ENCODE measurements at places on chromosomes 6 and 20.

DNA sequence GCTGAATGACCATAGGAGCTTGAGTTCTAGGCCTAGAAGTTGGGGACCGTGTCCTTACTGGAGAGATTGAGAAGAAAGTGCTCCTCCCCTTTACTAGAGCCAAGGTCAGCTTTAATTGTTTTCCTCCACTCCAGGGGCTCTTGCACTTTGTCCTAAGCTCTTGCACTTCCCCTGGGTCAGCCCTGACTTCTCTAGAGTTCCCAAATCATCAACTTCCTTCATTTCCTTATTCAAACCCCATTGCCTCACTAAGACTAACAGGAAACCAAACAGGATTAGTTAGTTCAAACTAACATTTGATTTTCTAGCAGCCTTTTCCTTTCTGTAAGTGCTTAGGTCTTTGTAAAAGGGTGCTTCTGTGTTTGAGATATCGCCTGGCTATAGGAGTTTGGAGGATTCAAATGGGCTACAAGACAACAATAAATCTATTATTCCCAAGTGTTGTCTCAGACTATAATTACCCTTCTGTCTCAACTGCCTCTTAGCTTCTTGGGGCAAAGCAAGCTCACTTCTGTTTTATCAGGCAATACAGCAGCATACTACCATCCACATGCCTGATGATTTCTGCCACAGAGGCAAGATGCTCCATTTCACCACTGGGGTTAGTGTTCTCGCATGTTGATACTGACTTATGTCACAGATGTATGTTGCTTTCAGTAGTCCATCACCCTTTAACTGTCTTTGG, 12.8 kb upstream of the DTNBP1 start:
- DNase-seq: no peak

DNA sequence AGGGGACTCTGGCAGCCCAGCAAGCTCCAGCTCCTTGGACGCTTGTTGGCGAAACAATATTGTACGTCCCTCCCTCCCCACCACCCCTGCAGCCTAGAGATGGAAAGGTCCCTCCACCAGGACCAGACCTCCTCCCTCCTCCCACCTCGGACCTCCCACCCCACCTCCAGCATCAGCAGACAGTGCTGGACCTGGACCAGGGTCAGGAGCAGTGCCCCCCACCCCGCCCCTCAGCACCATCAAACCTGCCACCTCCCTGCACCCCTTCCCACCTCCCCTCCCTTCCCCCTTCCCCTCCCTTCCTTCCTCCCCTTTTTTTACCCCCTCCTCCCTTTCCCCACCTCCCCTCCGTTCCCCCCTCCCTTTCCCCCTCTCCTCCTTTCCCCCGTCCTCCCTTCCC, 98.4 kb downstream of the TAF4 start:
- no peak for DNase-seq

GRCh38 chr6:161029195-161029809, 37.7 kb downstream of the MAP3K4 start:
- no peak for DNase-seq

DNA sequence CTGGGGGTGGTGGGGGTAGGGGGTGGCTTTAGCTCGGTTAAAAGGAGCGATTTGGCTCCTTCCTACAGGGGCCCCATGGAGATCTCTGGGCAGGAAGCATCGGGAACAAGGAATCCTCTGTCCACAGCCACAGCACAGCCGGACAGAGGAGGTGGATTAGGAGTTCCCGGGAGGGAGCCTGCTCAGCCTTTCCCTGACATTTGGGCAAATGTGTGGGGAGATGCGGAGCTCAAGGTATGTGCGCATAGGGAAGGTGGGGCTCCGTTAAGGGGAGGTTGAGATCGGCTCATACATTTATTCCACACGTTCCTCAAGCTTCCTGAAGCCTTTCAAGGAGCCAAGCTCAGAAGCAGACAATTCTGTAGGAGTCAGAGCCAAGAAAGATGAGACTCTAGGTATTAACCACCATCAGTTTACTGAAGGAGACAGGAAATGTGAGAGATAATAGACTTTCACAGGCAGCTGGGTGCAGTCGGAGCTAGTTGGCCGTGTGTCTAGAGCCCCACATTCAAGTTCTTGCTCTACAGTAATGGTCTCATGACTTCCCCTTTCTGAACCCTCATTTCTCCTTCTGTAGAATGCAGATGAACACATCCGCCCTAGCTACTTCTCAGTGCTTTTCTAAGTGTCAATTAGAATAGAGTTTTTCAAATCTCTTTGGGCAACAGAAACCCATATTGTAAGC, 40.8 kb upstream of the EPB41L1 start:
- DNase-seq: no peak

- no peak for DNase-seq
These were observed 31.2 kb downstream of the CITED2 start for GRCh38 chr6:139343052-139343750.

- DNase-seq: no peak
These were observed 280.3 kb downstream of the CDC5L start for GRCh38 chr6:44667668-44668390.

- DNase-seq: no peak
These were observed 35.8 kb downstream of the PDSS2 start for GRCh38 chr6:107423474-107423990.

- no peak for DNase-seq
These were observed 7.1 kb upstream of the ABHD16B start for GRCh38 chr20:63854069-63854765.

- DNase-seq: peak; percentile 40
These were observed at the start of gene ITPA for GRCh38 chr20:3209257-3209945. Gene ITPA (plus strand): TSS chr20:3209498. CDS start chr20:3209552, 54 bp downstream.

GRCh38 chr6:160088784-160089533, 32.7 kb upstream of the SLC22A1 start:
- DNase-seq: no peak

DNA sequence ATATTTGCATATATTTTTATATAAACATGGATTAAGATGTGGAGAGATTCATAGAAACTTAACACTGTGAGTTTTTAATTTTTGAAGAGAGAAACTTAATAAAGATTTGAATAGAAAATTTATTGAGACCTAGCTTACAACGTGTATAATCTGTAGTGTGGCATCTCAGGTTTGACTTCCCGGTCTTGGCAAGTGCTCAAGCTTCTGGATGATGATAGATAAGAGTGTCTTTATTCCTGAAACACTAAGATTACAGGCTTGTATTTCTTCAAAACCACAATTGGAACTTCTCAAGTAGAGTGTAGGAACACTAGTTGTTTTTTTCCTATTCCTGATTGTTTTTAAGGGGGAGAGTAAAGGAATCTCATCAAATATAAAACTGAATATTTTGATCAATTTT, 64.6 kb upstream of the NOTCH4 start:
- no peak for DNase-seq

GRCh38 chr20:62315773-62316172, 13.0 kb downstream of the ADRM1 start:
- no peak for DNase-seq

- no peak for DNase-seq
These were observed 13.3 kb downstream of the FRK start for GRCh38 chr6:116047173-116047933.

DNA sequence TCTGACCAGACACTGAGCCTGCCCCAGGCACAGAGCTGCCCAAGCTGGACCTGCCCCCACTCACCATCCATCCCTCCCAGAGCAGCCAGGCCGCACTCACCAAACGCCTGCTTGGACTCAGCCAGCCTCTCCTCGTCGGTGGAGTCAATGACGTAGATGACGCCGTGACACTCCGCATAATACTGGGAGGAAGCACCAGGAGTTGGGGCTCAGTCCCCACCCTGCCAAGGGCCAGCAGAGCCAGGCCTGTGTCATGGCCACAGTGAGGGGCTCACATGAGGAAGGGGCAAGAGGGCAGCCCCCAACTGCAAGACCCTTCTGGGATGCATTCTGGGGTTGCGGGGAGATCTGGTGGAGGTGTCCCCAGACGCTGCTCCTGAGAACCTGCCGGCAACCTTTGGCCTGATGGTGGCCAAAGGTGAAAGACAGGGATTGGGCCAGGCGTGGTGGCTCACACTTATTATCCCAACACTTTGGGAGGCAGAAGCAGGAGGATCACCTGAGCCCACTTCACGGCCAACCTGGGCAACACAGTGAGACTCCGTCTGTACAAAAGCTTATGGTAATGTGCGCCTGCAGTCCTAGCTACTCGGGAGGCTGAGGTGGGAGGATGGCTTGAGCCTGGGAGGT, 5.6 kb downstream of the ARFRP1 start:
- no peak for DNase-seq

DNA sequence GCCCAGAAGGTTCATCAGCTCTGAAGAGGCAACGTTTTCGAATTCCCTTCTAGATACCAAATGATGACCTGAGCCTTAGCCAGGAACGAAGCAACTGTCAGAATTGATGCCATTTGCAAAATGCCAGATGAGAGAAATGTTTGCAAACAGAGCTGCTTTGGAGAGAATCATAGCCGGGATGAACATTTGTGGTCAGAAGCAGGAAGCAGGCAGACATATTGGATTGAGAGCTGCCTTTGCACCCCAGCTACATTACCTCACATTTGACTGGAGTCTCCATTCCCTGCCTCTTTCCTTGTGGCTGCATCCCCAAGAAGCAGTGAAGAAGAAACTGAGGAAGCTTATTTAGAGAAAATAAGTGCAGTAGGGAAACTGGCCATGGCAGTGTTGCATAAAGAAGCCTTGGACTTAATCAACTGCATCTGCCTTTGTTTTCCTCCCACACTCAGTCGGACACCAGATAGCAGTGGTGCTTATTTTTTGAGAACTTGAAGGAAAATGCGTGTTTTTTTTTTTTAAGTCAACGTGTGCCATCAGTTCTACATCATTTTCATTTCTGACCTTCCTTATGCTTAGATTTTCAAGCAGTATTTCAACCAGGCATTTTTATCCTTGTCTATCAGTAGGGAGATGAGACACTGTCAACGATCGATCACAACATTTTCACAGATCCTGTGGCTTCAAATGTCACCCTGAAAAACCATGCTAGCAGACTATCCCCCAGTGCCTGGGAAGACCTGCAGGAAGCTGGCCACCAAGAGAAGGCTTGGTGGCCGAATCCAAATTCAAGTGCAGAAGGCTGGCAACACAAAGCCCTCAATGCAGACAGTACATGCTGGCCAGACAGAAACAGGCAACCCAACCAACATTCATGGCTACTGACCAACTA, 541.2 kb upstream of the JARID2 start:
- DNase-seq: no peak

GRCh38 chr6:37407948-37408347, 25.1 kb upstream of the CMTR1 start:
- no peak for DNase-seq

GRCh38 chr6:102686461-102686860, 1293.0 kb downstream of the GRIK2 start:
- DNase-seq: no peak

GRCh38 chr20:49392745-49393144, 89.7 kb downstream of the KCNB1 start:
- no peak for DNase-seq

DNA sequence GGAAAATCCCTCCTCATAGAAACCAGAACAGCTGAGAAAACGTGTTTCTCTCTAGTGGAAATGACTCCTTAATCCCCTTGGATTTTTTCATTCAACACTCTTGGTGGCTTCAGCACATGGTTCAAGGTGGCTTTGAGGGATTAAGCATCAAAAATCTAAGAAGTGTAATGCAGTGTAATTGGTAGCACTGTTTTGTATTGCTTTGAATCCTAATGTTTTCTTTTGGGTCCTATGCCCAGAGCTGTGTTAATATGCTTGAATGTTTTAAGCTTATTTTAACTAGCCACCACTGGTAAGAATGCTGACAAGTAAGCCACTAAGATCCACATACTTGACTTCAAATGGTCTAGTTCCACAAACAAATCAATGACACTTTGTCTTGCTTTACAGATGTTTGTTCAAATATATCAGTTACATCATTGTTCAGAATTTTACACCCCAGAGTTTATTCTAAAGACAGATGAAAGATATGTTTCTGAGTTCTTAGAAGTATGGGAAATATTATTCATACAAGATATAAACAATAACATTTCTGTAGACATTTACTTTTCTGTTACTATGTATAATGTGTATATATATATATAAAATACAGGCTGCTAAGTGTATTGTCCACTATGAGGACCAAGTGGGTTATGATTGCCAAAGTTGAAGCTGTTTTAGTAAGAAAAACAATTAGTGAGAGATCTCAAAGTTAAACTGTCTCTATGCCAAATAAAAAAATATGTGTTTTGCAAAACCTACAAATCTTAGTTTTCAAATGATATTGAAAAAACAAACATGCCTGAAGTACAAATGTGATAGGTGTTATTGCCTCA, 220.8 kb downstream of the OGFRL1 start:
- DNase-seq: no peak

- no peak for DNase-seq
These were observed 124.3 kb downstream of the GRM1 start for GRCh38 chr6:146153040-146153758.
